ENCODE measurements at places on chromosomes 5 and 9.

- no peak for DNase-seq
Measured at GRCh38 chr9:34746526-34746925, 36.6 kb upstream of the CCL21 start.

DNA sequence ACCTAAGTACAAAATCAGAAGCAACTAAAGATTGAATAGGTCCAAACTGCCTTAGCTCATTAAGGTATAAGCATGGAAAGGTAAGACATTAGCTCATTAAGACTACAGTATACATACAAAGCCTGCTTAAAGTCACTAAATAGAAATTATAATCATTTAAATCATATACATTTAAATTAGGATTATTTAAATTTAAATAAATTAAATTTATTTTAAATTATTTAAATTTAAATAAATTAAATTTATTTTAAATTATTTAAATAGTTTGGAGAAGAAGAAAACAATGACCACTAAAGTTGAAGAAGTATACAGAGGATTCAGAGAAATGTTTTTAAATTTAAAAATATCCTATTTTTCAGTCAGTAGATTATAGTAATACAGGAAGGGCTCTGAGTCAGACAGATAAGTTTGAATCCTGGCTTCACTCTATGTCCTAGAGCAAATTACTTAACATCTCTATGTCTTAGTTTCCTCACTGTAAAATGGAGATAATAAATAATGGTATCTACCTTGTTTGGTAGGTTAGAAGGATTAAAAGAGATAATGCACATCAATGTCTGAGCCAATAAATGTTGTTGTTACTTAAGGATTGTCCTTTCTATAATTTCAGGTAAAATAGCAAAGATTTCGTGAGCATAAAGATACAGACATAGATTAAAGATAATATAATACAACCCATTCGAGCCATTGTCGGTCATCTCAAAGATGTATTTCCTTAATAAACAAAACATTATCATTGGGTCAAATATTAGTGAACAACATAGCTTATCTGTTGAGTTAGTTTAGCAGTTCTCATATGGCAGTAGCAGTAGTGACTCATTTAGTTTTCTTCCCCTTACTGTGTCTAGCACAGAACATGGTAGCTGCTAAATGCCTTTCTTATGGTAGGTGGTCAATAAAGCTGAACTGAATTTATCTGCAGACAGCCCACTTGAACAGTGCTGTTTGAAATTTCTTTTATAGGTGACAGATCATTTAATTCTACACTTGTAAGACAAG is 100.6 kb downstream of the KIAA0825 start:
- DNase-seq, result no peak

GRCh38 chr9:125271081-125271480 is 9.5 kb downstream of the GAPVD1 start:
- no peak for DNase-seq

DNA sequence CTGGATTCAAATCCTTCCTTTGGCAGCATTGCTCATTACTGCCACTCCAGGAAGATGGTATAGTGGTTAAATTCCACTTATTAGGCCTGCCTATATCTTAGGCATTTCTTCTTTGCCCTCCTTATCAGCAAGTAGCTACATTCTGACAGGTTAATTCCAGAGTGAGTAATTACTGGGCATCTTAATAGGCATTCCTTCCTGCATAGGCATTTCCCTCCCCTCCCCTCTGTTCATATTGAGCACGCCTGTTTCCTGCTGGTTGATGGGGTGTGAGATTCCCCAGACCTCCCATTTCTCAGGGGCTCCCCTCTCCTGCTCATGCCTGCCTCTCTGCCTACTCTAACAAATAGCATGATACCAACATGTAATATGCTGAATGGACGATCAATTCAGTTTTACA is 305.9 kb downstream of the CYLC2 start:
- no peak for DNase-seq

DNA sequence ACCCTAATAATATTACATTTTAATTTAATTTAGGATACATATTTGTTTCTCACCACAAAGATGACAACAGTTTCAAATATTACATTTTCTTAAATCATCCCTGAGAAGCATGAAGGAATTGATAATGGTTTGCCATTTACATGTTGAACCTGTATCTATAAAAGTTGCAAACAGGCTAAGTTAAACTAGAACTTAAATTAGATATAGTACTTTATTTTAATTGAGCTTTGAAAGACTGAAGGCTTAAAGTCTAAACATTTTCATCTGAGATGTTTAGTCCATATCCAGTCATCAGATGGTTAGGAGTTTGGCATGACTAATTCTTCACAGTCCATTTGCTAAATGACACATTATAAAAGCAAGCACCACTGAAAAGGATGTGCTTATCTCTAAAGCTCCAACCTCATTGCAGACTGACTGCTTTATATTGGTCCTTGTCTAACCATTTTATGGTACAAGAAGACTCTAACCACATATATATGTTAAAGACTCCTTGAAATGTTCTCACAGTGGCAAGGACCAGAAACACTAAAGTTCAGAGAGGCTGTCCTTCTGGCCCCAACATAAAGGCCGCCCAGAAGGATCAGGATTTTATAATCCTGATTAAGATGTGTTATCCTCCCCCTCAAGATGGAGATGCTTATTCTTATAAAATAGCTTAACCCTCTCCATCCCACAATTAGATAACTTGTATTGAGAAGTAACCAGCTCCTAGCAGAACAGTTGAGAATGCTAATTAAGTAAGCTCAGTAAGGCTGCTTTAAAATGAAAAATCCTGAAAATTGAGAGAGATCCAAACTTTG is 25.8 kb downstream of the WNT8A start:
- no peak for DNase-seq

DNA sequence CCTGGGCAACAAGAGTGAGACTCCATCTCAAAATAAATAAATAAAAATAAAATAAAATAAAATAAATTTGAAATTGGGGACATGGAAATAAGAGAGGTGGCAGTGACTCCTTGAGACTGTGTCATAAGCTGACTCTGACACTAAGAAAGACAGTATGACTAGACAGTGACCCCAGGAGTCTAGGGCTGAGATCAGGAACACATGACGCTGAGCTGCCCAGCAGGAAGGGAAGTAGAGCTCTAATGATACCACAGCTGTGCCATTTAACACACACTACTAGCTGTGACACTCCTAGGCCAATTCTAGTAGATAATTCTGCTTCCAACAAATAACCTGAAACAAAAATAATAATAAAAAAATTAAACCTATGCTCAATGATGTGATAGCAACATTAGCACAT is 293.0 kb downstream of the SEC61B start:
- DNase-seq, result no peak

DNA sequence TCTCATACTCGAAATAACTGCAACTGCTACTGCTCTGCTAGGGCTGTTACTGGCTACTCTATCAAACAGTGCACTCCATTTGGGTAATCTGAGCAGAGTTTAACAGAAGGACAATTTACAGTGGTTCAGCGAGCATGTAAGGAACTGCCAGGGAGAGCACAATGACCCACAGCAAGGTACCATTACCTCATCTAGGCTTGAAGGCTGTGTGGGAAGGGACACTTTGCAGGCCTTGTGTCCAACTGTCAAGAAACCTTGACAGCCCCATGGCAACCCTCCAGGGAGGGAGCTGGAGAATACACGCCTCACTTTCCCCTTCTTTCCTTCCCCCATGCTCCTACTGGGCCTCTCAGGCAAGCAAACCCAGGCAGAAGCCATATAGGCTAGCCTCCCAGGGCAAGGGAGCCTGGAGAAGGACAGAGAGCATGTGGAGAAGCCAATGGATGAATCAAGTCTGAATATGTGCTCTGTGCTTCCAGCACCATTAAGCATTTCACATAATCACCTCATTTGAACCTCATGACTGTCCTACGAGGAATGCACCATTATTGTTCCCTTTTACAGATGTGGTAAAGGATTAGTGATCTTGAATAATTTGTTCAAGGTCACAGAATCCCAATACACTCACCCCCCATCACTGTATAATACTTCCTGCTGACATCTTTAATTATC is 49.9 kb upstream of the JAK2 start:
- no peak for DNase-seq

GRCh38 chr5:168362097-168362885 is 70.8 kb downstream of the WWC1 start:
- no peak for DNase-seq

DNA sequence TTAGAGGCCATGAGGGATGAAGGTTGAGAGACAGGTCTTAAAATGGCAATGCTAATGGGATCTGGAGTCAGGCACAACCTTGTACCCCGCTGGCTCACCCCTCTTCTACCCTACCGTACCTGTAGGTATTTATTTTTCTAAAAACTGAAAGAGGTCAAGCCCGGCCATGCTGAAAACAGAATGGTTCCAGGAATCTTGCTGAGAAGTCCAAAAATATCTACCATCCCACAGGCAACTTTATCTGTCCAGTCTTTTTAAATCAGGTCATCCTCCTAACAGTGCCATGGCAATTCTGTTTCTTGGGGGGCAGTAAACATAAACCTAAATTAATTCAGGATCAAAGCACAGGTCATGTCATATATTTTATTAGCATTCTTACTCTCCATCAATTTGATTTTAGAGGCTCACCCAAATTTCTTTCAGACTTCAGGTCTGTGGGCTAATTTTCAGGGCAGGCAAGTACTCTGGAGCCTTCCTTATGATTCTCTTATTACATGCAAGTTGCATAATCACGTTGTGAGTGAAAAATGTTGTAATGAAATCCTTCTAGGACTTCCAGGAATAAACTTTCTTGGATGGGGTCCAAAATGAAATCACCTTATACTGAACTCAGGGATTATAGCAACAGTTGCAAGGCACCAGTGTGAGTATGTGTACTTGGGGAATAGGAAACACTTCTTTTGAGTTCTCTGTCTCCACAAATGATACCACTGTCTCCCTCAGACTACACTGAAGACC is 102.7 kb upstream of the NREP start:
- no peak for DNase-seq

DNA sequence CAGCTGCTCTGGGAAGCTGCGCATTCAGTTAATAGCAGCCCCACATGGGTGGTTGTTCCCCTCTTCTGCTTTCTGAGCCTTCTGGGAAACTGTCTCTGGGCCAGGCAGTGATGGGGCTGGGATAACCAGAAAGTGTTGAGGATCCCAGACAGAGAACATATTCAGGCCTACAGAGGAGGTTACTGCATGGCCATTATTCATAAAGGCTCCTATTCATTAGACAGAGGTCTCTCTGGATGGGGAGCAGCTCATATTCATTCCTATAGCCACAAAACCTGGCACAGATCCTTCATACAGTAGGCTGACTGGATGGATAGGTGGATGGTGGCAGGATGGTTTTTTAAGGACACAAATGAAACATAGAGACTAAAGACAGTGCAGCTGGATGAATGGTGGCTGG is 76.3 kb downstream of the HSPA4 start:
- DNase-seq, result no peak

DNA sequence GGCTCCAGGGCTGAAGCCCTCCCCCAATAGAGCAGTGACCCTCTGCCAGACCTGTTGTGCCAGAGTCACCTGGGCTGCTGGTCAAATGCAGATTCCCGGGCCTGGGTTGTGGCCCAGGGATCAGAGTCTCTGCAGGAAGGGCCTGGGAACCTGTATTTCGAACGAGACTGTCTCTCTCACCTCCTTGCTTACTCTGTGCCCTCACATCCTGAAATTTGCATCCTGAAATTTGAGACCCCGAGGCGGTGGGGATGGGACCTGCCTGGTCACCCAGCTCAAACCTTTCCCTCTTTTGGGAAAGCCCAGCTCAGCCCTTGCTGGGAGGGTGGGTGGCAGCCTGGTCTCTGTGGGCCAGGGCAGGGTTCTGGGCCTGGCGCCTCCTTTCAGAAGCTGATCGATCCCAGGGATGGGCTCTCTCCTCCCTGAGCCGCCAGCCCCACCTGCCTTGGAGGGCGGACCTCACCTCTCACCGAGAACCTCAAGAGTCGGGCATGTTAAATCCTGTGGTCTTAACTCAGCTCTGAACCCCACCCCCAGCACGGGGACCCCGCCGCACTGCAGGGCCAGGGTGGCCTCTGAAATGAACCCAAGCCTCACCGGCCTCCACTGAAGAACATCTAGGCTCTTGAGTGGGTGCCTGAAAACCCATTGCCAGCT is 44.0 kb upstream of the IER5L start:
- DNase-seq, result no peak

GRCh38 chr9:136062657-136063439 is 32.2 kb downstream of the NACC2 start:
- DNase-seq, result no peak

- no peak for DNase-seq
Measured at GRCh38 chr9:115777610-115778009, 376.0 kb upstream of the PAPPA start.

DNA sequence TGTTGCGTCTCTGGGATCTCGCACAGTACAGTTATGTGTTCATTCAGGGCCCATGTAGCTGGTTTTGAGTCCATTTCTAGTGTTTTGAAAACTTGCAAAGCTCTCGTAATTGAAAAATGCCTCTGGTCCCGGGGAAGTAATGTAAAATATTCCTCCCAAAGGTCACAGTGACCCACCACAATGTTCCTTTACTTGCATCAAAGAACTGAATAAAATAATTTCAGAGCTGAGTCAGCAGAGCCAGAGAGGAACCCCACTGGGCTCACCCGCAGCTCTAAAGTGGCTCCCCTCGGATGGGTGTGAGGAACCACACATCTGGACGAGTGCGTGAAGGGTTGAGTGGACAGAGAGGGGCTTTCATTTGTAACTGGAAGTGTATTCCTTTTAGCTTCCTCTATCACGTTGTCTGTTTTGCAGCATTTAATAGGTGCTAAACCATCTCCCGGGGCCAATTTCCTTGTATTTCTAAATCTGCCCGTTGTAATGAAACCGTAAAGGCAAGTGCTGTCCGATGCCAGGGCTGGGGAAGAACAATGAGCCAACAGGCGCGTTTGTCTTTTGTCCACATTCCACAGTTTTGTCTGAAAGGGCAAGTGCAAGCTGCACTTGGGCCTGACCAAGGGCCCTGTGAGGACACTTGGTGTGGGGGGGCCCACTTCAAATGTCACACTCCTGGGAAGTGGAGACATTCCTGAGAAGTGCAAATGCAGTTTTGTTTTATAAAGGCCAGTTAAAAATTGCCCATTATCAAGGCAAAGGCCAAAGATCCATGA is 29.9 kb downstream of the COL5A1 start:
- no peak for DNase-seq

- no peak for DNase-seq
Measured at GRCh38 chr5:126863402-126863801, 86.5 kb downstream of the LMNB1 start.

DNA sequence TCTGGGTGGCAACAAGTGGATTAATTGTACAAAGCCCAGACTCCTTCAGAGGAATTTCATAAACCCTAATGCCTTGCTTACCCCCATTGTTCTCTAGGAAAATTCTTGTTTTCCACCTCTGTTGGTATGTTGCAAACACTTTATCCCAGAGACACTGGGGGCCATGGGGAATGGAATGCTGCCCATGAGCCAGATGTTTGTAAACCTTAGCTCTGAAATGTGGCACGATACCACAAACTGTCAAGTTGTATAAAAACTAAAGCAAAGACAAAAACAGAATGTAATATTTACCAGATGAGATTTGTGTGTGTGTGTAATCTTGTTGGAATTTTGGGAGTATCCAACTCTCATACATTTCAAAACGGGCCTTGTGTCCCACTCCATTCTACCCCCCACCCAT is 465.0 kb downstream of the EBF1 start:
- no peak for DNase-seq
